Effector memory CD8-positive, alpha-beta T cell (primary cell): ENCODE measurements at places on chromosomes 12 and 14.

GRCh38 chr12:30908076-30908721 is 18.3 kb upstream of the TSPAN11 start:
- no peak for DNase-seq

DNA sequence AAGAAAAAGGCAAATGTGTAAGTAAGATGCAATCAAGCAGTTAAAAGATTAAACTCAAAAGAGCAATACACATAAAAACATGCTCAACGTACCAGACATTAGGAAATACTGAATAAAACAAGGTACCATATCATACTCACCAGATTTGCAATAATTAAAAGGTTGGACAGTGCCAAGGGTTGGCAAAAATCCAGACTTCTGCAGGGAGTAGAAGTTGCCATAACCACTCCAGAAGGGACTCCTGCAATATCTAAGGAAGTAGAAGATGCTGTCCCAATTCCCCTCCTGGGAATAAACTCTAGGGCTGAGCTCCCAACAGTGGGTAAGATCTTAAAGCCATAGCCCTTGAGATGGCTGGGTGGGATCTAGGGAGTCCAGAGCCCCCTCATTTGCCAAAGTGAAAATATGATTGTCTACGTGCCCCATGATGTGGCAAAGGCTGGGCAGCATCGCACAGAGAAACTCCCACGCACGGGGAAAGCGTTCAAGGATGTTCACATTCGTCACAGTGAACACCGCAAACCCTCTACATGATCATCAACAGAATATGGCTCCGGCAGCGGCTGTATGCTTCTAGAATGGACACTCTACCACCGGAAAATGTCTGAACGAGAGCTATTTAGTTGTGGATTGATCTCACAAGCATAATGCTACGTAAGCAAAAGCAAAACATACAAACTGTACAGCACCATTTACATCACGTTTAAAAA is 12.3 kb downstream of the KCTD10 start:
- no peak for DNase-seq

GRCh38 chr12:9759694-9760093 is 1.0 kb downstream of the CD69 start:
- no peak for DNase-seq

GRCh38 chr12:69613351-69613750 is 2.6 kb upstream of the LRRC10 start:
- no peak for DNase-seq

DNA sequence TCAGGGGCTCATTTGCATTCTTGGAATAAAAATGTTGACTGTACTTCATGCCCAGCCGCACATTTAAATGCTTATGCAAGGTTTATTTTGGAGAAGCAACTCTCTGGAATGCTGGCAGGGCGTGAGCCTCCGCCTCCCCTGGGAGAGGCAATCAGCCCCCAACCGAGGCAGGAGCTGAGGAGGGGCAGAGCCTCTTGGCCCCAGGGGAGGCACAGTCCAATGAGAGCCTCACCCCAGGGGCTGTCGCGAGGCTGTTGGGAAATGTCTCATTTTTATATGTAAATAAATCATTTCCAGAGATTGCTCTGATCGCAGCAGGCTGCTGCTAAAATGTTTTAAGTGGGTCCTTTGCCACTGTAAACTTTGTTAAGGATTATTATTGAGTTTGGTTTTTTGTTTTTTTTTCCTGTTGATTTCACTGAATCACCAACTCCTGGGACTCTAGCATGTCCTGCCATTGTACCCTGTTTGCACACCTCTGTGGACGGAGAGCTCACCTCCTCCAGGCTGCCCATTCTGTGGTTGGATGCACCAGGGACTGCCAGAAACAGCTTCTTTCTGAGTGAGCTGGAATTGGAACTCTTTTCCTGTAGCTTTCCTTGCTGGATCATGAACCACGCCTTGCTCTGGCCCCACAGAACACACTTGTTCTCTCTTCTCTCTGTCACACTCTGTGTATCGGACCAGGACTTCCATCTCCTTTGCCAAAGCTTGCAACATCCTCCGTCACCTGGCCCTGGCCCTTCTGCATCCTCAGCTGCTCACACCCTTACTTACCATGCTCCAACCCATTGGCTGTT is 46.9 kb upstream of the FAM181A start:
- no peak for DNase-seq

GRCh38 chr12:106275458-106275857 is 27.1 kb upstream of the TCP11L2 start:
- DNase-seq, result no peak

DNA sequence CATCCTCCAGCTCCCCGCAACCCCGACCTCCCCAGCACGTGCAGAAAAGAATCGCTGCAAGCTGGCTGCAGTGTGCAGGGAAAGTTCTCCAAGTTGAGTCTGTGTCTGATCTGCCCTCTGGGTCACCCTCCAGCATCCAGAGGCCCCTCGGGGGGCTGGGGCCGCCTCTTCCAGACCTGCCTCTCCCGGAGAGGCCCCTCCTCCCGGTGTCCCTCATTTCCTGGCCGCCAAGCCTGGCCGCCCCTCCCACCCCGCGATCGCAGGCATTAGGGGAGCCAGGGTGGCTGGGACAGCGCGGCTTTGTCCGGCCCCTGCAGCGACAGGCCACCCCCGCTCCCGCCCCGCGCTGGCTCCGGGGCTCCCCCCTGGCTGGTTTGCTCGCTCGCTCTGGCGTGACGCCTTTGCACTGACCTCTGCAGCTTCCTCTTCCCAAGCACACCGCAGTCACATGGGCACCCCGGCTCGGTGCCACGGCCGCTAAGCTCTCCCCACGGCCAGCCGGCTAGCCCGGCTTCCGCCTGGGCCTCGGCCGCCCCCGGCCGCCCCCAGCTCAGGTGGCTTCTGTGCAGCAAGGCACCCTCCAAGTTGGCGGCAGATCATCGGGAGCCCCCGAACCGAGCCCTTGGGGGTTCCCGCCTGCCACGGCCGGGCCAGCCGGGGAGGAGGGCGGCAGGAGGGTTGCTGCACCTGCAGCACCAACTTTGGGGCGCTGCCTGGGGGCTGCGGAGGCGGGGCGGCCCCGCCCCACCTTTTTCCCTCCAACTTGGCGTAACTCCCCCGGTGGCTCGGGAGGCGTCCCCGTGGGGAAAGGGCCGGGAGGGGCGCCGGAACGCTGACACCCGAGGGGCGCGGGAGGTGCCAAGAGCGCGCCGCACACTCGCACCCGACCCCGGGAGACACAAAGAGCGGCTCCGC is 43.7 kb downstream of the KDM2B start:
- DNase-seq, result peak; percentile 58

DNA sequence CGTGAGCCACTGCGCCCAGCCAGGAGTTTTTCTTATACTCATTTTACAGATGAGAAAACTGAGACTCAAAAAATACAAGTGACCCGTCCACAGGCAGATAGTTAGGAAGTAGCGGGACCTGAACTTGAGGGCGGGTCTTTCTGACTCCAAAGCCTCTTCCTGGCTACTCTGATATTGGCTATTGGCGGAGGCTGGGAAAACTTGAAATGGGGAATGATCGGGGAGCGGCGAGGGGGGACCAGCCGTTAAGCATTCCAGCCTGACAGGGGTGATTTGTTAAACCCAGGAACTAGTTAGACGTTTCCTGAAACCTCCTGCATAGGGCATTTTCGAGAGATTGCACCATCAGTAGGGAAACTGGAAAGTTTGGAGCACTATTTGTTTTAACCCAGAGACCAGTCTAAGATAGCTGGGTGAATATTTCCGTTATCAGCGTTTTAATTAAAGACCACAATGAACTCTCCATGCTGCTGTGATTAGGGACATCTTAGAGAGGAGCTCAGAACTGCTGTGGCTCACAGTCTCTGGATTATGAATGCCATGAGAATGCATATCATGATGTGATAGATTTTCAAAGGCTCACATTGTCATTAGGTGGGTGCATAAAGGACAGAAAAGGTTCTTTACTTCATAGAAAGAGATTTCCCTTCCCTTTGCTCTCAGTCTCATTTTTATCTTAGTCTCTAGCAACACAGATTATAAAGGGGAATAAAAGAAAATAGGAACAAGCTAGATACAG is 2.5 kb downstream of the NR1H4 start:
- no peak for DNase-seq

DNA sequence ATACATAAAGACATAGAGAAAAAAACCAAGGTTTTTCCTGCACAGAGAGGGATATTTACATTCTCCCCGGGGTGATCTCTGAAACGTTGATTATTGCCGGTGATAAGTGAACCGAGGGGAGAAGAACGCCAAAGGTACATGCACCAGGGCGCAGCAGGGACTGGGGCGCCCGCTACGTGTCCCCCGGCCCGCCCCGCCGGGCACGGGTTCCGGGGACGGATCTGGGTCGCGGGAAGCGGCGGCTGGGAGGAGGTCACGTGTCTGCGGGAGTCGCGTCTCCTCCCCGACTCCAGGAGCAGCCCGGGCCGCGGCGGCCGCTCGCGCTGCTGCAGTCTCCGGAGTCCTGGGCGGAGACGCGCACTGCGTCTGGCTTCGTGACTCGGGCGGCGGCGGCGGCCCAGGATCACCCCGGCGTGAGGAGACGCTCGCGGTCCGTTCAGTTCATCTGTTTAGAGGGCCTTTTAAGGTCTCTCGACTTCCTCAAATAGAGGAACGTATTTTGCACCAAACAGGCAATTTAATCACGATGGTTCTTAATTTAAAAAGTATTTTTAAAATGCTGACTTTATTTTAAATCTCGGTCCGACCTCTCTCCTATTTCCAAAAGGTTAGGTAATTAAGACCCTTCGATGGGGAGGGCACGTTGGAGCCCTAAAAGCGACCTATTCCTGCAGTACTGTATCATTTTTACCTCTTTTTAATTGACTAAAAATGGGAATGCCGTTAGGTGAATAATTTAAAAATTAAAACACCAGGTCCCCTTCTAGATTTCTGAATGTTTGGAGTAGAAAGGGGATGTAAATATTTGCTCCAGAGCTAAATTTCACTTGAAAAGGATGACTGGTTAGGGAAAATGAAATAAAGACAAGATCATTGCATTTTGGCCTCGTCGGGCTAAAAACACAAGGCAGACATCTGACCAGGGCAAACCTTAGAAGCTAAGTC is 1.8 kb upstream of the BHLHE41 start:
- DNase-seq, result no peak

DNA sequence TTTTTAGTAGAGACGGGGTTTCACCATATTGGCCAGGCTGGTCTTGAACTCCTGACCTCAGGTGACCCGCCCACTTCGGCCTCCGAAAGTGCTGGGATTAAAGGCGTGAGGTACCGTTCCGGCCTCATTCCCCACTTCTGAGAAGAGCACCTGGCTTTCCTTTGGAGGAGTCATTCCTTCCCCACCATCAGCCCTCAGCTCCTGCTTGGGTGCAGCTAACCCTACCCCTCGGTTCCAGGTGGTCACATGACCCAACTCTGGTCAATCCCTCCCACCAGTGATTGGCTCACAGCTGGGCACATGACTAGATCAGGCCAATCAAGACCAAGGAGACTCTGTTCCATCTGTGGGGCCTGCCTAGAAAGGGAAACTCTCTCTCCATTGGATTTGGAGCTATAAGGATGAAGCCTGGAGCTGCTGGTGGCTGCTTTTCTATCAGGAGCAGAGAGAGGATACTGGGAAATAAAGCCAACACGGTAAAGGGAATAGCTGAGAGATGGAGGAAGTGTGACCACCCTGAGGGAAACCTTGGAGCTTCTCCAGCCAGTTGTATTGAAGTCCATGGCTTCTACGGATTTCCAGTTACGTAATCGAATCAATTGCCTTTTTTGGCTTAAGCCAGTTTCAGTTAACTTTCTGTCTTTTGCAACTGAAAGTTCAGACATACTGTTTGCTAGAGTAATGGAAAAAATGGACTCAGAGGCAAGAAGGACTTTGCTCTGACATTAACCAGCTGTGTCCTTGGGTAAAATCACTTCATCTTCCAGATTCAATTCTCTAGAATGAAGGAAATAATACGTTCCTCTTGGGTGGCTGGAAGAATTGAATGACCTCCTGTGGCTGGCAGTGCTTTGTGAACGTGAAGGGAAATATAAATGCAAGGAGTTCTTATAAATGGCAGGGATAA is 19.7 kb upstream of the IFT81 start:
- DNase-seq, result no peak

- no peak for DNase-seq
These were observed 90.0 kb upstream of the SLC38A4 start for GRCh38 chr12:46915836-46916235.

DNA sequence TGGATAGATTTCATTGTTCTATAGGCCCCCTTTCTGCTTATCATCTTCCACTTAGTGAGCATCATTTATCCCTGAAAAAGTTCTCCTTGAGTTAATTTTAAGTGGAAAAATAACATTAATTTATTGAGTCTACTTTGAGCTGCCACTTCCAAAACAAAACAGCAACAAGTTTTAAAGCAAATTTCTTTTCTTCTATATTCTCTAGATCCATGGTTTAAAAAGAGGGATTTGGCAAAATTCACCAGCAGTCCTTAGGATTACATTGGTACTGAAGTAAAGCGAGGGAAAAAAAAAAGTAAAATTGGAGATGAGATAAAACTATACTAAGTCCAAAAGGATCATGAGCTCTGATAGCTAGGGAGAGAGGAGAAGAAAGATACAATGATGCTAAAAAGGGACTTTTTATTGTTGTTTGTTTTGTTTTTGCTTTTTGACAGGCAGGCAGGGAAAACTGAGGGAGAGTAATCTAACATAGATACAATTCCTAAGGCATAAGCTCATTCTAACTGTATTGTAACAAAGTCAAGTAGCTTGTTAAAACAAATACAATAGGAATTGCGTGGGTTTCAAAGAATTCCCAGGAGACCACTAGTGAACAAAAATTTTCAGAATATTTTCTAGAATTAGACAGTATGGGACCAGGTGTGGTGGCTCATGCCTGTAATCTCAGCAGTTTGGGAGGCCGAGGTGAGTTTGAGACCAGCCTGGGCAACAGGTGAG is 19.2 kb upstream of the PLEKHA5 start:
- DNase-seq, result no peak

DNA sequence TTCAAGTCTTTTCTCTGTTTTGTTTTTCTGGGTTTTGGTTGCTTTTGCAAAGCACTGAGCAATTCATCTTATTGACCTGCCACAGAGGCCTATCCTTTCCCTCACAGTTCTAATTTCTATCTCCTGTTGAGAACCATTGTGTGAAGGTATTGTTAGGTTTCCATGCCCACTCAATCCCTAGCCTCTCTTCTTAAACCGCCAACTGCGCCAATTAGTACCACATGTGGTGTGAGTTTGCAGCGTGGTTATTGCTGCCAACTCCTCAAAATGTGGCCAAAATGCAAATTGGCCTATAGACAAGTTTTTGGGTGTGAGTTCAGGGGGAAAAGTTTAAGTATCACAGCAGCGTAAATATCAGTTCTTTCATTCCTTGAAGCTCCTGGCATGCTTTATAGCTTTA is 232.6 kb downstream of the FLRT2 start:
- no peak for DNase-seq
